ENCODE measurements at places on chromosomes 2 and 18. TPM values are rescaled to one million over a fixed set of nuclear protein-coding genes. Genes with fewer than 3 reads are reported as not detected.

DNA sequence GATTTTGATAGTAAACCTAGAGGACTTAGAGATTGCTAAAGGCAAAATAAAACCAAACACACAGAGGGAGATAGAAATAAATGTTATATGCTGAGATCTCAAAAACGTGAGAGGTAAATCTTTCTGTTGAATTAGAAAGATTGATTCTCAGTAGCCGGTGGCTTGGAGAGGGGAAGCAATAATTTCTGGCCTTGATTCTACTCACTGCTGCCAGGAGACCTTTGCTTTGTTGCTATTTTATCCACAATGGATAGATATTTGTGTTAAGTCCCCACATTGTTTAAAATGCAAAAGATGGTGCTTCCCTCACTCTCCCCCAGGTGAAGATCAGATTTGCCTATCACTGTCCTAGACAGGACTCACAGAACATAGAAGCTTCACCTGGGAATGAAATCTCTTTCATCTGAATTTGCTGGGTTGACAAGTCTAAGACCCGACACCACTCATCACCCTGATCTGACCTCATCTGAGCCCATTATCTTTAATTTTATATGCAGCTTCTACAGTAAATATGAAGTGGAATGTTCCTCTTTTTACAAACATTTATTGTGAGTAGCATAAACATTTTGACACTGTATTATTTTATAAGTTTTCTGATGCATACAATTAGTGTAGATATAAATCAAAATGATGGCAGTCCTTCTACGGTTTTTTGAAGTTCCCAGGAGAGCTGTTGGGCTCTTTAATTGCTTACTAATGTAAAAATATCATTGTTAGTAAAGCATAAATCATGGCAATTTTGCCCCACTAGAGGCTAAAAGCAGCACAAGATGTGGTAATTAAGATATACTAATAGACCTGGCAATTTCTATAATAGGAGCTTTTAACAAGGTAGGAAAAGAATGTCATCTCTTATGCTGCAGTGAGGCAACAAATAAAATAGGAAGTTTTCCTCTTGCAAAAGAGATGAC is 149.7 kb downstream of the DCC start:
- no peak for DNase-seq

- peak; percentile 11 for DNase-seq
Observed at GRCh38 chr2:46422717-46423394, 56.5 kb upstream of the TMEM247 start.

DNA sequence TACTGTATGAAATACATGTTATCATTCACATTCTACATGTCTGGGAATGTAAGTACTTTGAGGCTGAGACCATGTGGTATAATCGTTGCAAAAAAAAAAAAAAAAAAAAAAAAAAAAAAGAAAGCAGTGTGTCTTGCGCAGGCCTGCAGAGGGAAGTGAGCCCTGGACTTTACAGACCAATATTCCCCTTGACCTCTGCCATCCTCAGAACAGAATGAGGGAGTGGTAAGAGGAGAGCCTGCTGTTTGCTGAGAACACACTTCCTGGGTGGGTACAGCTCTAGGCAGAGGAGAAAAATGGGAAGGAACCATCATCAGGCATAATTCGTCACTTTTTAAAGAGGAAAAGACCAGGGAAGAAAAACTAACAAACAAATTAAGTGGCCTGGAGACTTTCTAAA is 28.8 kb upstream of the TBC1D8 start:
- no peak for DNase-seq

DNA sequence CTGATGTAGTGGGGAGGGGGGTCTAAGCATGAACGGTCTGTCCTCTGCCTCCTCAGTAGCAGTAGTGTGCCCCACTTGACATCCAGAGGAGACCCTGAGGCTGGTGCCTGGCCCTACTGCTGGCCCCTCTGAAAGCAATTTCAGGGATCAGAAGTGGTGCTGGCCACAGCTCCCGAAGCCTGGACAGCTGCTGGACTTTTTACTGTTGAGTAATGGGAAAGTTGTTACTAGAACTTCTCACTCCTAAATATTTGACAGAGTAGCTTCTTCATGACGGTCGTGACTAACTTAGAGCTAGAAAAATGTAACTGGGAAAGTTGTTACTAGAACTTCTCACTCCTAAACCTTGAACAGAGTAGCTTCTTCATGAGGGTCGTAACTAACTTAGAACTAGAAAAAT is 23.3 kb downstream of the CTDP1 start:
- DNase-seq, result no peak

GRCh38 chr2:128281852-128282245 is 36.8 kb downstream of the HS6ST1 start:
- DNase-seq, result no peak

GRCh38 chr2:99662761-99663341 is 173.0 kb upstream of the REV1 start:
- DNase-seq, result peak; percentile 94

GRCh38 chr2:127599211-127599610 is 46.7 kb upstream of the GPR17 start:
- peak; percentile 36 for DNase-seq

GRCh38 chr2:54114936-54115283 is 505 bp upstream of the ACYP2 start:
- DNase-seq, result no peak

RAB12 gene
- total RNA-seq, result 73.8 TPM

CCDC102B gene
- total RNA-seq, result 0.89 TPM

CFAP221 gene
- total RNA-seq, result not detected

POU3F3 gene
- total RNA-seq, result not detected

MAP3K19 gene
- total RNA-seq, result not detected
